ENCODE measurements at places on chromosomes 1 and 21. TPM values are rescaled to one million over a fixed set of nuclear protein-coding genes. Genes with fewer than 3 reads are reported as not detected.

- H3K27me3 ChIP-seq, result no peaks in the 10 kb centered on the region
- H3K36me3 ChIP-seq, result no peaks in the 10 kb centered on the region
- no peaks in the 10 kb centered on the region for H3K4me1 ChIP-seq
- no peak overlapping the region for H3K4me3 ChIP-seq
Measured at GRCh38 chr1:54125386-54126070, 27.3 kb downstream of the CDCP2 start.

DNA sequence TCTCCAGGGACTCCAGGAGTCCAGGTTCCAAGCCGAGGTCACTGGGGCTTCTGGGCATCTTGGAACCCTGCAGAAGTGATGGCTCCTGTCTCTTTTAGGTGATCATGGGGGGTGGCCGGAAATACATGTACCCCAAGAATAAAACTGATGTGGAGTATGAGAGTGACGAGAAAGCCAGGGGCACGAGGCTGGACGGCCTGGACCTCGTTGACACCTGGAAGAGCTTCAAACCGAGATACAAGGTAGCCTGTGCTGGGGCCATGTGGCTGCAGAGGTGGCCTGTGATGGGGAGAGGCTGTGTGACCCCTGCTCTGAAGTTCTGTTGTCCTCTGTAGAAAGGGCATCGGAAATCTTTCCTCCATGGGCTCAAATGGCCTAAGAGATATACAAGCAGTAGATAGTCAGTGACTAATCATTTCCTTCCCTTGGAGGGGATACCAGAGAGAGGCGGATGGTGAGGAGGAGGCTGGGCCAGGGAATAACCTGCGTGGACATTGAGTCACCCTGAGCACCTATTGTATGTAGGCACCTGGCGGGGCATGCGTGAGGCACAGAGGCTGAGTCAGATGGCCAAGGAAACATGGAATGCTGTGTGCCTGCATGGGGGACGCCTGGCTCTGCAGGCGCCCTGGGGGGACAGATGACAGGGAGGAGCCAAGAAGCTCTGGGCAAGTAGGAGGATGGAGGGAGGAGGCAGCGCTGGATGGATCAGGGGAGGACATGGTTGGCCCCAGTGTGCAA, 59.0 kb downstream of the ALPL start:
- H3K27ac ChIP-seq, result no peak overlapping the region
- no peaks in the 10 kb centered on the region for H3K36me3 ChIP-seq
- H3K4me1 ChIP-seq, result no peaks in the 10 kb centered on the region
- no peaks in the 10 kb centered on the region for H3K27me3 ChIP-seq

DNA sequence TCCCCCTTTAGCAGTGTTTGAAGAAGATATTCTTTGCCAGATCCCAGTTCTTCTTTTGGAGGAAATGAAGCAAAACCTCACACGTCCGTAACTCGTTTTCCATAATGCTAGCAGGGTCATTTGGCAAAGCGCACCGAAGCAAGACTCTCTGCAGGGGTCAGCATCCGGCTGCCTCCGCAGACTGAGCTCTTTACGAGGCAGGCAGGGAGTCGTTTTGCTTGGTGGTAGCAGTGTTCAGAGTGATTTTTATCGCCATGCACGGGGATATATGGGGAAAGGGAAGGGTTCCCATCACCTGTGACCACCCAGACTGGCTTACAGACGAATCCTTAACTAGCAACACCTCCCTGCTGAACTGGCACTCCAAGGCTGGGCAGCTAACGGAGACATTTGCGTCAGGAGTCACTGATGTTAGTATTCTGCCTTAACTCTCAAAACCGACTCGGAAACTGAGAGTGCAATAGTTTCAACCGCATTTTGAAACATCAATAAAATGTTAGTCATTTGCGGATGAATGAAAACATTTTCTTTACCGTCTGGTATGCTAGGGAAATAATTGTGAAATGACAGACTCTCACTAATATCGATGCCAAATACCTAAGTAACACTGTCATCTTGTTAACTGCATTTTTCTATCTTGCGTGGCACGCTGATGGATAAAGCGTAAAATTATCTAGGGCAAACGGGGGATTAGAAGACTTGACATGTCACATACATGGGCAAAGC, 2.2 kb upstream of the NEGR1 start:
- peak overlapping the region; percentile 37 for H3K4me3 ChIP-seq
- no peaks in the 10 kb centered on the region for H3K4me1 ChIP-seq
- H3K27me3 ChIP-seq, result no peaks in the 10 kb centered on the region
- DNase-seq, result peak; percentile 76

- peak overlapping the region; percentile 89 for H3K27ac ChIP-seq
- no peak for DNase-seq
- no peaks in the 10 kb centered on the region for H3K27me3 ChIP-seq
- H3K4me3 ChIP-seq, result no peak overlapping the region
- H3K36me3 ChIP-seq, result no peaks in the 10 kb centered on the region
Measured at GRCh38 chr21:46058431-46059145, 39.3 kb upstream of the COL6A2 start.

Gene PCSK9
- total RNA-seq, result 0.13 TPM
